ENCODE measurements at places on chromosomes 16 and 17. TPM values are rescaled to one million over a fixed set of nuclear protein-coding genes. Genes with fewer than 3 reads are reported as not detected.

GRCh38 chr16:10824111-10824893, 5.7 kb upstream of the TVP23A start:
- no peak for DNase-seq

DNA sequence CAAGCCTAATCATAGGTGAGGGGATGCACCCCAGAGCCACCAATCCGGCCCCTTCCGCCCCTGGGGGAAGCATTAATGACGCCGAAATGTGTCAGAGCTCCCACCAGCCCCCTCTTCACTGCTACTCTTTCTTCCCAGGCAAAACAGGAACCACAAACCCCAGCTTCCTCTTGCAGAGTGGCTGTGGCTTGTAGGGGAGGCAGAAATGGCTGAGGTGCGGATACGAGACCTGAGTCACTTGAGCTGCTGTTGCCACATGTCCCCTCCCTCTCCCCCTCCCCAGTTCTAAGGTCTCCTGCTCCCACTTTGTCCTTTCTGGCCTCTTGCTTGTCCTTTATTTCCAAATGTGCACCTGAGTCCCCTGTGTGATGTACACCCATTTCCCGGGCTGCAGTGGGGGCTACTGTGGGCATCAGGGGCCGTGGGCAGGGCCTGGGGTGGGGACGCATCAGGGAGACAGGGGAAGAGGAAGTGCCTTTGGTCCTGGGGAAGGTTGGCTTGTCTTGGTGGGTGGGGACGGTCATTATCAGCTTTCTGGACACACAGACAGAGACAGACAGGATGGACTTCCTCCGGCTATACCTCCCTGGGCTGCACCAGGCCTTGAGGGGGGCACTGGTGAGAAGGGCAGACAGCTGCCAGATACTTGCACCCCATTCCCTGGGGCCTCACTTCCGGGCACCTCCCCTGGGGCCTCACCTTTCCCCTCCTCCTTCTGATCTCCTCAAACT, at the start of gene APOBR:
Gene APOBR, plus strand, starts transcription at position 523 of the 731 bp plus-strand sequence. Its CDS starts 39 bp downstream, at position 562.
- DNase-seq: no peak

- no peak for DNase-seq
These were observed 201.5 kb downstream of the IRF8 start for GRCh38 chr16:86100205-86101136.

DNA sequence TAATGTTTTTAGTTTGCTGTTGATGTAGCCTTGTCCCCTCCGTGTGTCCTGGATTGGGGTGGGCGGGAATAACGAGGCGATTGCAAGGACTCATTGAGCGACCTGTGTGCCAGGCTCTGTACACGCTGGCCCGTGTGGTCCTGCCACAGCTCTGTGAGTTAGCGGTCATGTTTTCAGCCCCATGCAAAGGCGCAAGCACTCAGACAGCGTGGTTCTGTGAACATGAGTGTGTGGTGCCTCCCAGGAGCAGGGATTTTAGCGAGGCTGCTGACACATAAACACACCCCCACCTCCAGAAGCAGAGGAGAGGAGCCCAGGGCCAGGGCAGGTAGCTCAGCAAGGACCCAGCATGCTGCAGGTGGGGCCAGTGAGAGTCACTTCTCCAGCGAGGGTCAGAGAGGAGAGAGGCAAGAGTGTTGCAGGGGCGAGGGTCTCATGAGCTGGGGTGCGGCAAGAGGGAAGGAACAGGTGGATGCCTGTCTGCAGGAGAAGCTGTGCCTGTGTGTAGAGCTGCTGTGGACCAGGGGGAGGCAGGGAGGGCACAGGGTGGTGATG, 115.3 kb downstream of the OR1D5 start:
- no peak for DNase-seq

GRCh38 chr17:47741109-47741792, 8.2 kb downstream of the TBX21 start:
- DNase-seq: no peak

DNA sequence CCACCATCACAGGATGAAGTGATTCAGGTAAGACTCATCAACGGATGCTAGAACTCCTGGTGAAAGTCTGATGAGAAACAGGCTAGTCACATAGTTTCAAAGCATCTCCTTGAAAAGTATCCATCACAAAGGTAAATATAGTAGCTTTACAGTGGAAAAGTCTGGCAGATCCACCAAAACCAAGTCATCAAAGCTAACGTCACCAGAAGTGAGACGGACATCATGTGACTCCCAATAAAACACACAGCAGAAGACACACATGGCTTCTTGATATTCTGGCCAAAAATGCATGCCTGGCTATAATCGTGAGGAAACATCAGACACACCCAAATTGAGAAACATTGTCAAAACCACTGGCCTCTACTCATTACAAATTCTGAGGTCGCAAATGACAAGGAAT, 17.9 kb upstream of the TRPV3 start:
- no peak for DNase-seq

DNA sequence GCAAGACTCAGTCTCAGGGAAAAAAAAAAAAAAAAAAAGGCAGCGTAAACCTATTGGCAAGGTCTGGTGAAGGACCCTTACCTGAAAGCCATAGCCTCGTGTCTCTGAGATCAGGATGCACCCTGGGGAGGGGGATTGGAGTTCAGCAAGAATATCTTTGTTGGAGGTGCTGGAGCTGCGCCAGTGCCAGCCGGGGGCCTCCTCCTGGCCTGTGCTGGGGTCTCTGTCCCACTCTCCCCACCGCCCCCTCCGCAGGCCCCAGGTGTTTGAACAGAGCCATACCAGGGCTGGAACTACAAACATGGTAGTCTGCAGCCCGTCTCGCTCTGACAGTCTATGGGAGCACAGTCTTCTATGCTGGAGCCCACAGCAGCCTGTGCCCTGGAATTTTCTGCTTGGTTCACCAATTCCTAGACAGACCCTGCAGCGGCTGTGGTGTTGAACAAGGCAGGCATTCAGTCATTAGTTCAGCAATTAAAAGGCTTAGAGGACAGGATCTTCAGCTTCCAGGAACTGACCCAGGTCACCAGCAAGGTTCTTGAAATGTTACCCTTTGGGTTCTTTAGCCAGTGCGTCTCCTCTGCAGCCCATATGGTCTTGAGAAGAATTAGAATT, 42.2 kb upstream of the KIFC3 start:
- DNase-seq: no peak

The TMC7 gene
- 1.5 TPM for polyA plus RNA-seq

The CCL1 gene
- polyA plus RNA-seq: not detected

The OTOP3 gene
- not detected for polyA plus RNA-seq
